RWPE2 (cell line): ENCODE measurements at places on chromosomes 2 and 18.

- no peak for DNase-seq
- no peaks in the 10 kb centered on the region for H3K27me3 ChIP-seq
- H3K4me1 ChIP-seq = no peaks in the 10 kb centered on the region
Measured at GRCh38 chr2:30230497-30231211, 680 bp upstream of the LBH start.

DNA sequence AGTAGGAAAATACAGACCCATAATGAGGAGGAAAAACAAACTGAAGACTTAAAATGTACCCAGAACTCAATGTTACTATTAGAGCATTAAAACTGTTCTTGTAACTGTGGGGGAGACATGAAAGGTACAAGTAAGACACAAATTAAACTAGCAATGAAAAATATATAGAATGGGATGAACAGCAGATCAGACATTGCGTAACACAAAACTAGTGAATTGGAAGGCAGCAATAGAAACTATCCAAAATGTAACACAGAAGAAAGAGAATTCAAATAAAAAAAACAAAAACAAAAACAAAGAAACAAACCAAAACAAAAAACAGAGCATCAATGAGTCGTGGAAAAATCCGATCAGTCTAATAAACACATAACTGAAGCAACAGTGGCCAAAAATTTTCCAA is 127.1 kb upstream of the CNGA3 start:
- no peak overlapping the region for H3K27ac ChIP-seq
- H3K4me3 ChIP-seq = no peak overlapping the region
- H3K4me1 ChIP-seq = no peaks in the 10 kb centered on the region

DNA sequence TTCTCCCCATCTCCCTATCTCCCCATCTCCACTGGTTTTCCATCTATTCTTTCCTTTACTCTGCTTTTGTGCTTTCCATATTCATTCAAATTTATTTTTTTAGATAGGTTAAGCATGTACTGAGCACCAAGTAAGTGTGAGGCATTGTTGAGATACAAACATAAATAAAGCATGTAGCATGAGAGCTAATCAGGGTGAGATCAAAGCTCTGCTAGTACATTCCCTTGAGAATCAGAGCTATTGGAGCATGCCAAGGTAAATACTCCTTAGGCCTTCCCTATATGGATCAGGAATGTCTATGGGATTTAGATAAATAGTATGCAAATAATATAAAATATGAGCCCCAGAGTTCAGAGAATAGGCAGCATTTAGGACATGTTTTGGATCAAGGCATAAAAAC is 25.3 kb downstream of the BABAM2 start:
- H3K4me3 ChIP-seq = no peak overlapping the region
- no peaks in the 10 kb centered on the region for H3K36me3 ChIP-seq
- H3K4me1 ChIP-seq = peaks cover 35% of the 10 kb centered on the region
- no peaks in the 10 kb centered on the region for H3K27me3 ChIP-seq
- DNase-seq = no peak
- H3K27ac ChIP-seq = peak overlapping the region; percentile 71

GRCh38 chr2:173750353-173750801 is 214.8 kb downstream of the SP3 start:
- H3K4me1 ChIP-seq = no peaks in the 10 kb centered on the region
- no peak overlapping the region for H3K27ac ChIP-seq
- no peaks in the 10 kb centered on the region for H3K27me3 ChIP-seq
- DNase-seq = no peak

DNA sequence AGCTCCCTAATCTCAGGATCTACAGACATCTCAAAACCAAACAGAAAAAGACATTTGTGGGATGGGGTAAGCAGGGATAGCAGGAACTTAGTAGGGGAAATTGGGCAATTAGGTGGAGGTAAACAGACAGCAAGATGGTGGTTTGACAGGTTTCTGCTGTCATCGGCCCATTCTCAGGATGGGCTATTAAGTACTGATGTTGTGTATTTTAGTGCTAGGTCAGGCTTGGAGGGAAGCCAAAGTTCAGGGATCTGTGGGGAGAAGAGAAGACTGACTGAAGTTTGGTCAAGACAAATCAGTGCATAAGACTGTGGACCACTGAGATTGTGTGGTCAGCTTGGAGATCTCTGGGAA is 96.8 kb upstream of the THUMPD2 start:
- DNase-seq = no peak
- H3K36me3 ChIP-seq = no peaks in the 10 kb centered on the region
- no peaks in the 10 kb centered on the region for H3K27me3 ChIP-seq
- H3K27ac ChIP-seq = no peak overlapping the region
- H3K4me1 ChIP-seq = peaks cover 9% of the 10 kb centered on the region
- no peak overlapping the region for H3K4me3 ChIP-seq

DNA sequence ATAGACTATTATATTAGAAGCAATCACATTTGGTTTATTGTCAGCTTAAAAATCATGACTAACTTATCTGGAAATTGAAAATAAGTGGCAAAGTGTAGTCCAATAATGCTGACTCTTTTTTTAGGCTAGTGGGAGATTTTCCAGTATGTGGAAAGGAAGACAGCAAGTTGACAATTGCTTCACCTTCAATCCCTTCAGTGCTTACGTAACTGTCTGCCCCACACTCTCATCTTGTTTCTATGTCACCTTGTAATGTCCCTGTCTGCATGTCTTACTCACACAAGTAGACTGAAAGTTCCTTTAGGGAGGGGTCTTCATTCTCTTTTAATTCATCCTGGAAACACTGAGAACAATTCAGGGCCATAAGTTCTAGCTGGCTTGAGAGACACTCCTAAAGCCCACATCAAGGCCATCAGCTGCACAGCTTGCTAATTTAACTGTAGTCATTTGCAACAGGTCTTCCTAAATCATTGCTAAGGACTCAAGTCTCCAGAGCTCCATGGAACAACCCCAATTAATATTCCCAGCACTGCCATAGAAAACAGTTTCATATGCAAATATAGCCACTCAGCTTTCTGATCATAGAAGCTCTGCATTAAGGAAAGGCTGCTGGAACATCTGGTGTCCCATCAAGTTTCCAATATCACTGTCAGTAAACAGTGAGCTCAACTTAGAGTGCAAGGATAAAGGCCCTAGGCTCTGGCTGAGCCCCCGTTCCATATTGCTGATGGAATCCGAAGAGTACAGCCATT is 230.5 kb downstream of the ETAA1 start:
- H3K27ac ChIP-seq = no peak overlapping the region
- DNase-seq = no peak
- no peak overlapping the region for H3K4me3 ChIP-seq
- H3K4me1 ChIP-seq = no peaks in the 10 kb centered on the region
